ENCODE measurements at places on chromosomes 3 and 15. TPM values are rescaled to one million over a fixed set of nuclear protein-coding genes. Genes with fewer than 3 reads are reported as not detected.

GRCh38 chr15:80578871-80579270 lies 116.2 kb upstream of the ABHD17C start:
- no peak for DNase-seq

Gene GOLGB1
- total RNA-seq, result 45.8 TPM

Gene NDN
- 35.5 TPM for total RNA-seq

- no peak for DNase-seq
Observed at GRCh38 chr3:172625404-172625803, 85.5 kb downstream of the NCEH1 start.

Gene DPPA2
- total RNA-seq, result not detected

Gene VIPR1
- total RNA-seq, result 2.2 TPM

Gene SH2D7
- not detected for total RNA-seq

DNA sequence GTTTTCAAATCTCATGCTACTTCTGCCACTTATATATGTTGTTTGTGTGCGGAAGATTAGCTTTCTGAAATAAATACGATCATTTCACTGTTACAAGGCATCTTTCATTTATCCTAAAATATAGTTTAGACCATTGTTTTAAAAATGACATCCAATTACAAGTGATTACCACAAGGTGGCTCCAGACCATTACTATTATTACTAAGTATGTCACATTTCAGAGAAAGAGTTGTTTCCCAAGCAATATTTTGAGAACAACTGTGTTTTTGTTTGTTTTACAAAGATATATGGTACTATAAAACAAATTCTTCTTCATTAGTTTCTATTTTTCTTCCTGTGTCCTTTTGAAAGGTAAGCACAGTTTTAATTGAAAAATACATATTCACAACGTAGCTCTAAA lies 136.0 kb upstream of the RAP2B start:
- no peak for DNase-seq

DNA sequence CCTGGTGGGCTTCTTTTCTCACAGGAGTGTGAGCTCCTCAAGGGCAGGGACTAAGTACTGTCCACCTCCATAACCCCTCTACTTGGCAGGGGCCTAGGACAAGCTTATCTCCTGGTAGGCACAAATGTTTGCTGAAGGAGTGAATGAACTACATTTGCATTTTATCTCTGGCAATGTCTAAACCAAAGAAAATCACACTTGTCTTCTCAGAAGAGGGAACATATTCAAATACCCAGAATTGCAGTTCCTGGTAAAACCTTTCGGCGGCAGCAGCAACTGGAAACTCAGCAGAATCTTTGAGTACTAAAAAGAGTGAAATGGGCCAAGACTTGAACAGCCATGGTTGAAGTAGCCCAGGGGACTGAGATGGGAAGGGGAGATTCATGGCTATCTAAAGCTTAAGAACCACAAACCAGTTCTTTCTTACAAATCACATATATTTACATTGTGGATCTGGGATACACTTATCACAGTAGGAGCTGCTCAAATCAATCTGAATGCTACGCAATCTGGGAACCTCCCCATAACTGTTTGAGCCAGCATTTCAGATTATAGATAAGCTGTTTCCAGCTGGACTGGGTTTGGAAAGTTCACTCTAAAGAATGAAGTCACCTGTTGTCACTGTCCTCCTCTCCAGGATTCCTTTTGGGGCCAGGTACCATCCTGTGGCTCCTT lies 18.7 kb upstream of the PTPN9 start:
- no peak for DNase-seq

DNA sequence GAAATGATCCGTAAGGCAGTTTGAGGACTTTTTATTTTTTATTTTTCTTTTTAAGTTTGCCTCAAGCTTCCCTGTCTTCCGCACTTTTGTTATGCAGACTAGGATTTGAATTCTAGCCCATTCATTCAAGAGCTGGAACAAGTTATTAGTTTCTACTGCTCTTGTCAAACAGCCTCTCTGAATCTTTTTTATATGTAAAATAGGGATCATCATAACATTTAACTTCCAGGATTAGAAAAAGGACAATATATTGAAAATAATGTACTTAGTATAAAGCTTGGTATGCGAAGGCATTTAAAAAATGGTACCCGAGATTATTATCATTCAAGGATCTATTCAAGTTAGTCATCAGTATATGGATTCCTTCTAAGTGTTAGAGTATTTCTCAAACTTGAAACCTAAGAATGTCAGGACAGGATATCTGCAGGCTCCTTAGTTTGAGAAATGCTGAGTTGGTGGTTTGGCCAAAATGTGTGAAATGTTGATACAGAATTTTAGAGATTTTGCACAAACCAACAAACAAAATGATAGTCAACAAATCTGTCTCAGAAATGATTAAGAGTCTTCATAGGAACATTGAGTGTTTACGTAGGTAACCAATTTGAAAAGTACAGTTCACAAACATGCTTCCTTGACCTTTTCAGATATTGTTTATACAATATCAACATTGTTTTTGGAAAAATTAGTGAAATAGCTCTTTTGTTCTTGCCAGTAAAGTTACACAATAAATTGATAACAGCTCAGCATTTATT lies 40.5 kb upstream of the IGSF10 start:
- no peak for DNase-seq

- no peak for DNase-seq
Observed at GRCh38 chr15:70579766-70580165, 183.6 kb downstream of the UACA start.

GRCh38 chr3:132912416-132912753 lies 125.8 kb upstream of the TMEM108 start:
- no peak for DNase-seq

Gene HMCES
- total RNA-seq, result 34.9 TPM

DNA sequence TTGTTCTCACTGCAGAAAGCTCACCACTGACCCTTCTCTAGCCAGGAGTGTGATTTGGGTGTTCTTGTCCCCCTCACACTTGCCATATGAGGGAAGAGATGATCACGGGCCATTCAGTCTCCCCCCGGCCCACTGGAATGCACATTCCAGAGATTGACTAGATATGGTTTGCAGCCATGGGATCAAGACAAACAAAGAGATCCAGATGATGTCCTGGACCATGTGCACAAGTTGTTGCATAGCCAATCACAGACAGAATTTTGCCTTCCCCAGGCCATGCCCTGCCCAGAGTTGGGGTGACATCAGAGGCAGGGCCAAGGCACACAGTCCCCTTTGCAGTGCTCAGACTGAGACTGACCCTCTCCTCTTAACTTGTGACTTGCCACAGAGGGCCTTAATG lies 14.8 kb downstream of the MUC13 start:
- DNase-seq, result no peak

Gene MST1
- total RNA-seq, result 6.6 TPM

GRCh38 chr15:96851613-96852012 lies 521.1 kb downstream of the NR2F2 start:
- DNase-seq, result no peak

DNA sequence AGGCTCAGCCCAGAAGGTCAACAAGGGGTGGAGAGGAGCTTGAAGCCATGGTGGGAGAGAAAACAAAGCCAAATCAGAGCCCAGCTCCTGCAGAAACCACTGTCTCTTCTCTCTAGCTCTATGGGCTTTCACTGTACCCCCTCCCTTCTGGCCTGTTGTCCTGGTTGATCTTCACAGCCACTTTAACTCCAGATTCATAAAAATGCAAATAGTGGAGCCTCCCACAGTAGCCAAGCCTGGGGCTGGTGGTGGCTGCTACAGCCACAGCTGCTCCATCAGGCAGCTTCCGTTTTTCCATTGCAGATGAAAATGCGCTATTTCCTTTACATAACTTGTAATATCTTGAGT lies 20.7 kb upstream of the CAV3 start:
- DNase-seq, result no peak

Gene LRRC34
- total RNA-seq, result 1.6 TPM

Gene CADPS
- total RNA-seq, result 14.3 TPM

DNA sequence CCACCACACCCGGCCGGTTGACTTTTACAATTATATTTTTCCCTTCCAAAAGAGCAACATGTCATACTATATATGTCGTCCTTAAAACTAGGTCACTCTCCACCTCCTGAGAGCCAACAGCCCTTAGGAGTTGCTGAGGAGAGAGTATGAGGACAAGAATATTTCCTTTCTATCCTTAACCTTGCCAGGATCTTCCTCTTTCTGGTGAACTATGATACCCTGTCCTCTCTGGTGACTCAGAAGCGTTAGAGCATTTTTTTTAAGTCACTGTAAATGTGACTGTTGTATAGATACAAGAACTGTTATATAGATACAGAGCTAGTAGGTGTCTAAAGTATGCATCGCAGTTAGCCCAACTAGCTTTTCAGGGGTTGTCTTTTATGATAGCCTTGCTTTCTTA lies 33.7 kb upstream of the MTHFS start:
- no peak for DNase-seq

Gene HRG
- not detected for total RNA-seq

DNA sequence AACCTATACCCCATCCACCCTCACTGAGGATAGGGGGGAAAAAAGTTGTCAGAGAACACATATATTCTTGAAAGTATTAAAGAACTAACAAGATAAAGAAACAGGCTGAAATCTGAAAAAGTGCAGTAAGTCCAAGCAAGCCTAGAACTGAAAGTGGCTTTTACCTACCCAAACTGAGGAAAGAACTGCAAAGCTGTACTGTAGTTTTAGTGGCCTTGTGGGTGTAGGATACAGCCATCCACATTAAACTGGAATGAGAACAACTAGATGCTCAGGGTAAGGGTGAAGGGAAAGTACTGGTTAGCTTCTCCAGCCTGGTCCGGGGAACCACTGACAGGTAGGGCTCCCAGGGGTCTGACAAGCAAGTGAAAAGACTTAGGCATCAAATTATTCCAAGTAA lies 10.1 kb downstream of the UBP1 start:
- no peak for DNase-seq

DNA sequence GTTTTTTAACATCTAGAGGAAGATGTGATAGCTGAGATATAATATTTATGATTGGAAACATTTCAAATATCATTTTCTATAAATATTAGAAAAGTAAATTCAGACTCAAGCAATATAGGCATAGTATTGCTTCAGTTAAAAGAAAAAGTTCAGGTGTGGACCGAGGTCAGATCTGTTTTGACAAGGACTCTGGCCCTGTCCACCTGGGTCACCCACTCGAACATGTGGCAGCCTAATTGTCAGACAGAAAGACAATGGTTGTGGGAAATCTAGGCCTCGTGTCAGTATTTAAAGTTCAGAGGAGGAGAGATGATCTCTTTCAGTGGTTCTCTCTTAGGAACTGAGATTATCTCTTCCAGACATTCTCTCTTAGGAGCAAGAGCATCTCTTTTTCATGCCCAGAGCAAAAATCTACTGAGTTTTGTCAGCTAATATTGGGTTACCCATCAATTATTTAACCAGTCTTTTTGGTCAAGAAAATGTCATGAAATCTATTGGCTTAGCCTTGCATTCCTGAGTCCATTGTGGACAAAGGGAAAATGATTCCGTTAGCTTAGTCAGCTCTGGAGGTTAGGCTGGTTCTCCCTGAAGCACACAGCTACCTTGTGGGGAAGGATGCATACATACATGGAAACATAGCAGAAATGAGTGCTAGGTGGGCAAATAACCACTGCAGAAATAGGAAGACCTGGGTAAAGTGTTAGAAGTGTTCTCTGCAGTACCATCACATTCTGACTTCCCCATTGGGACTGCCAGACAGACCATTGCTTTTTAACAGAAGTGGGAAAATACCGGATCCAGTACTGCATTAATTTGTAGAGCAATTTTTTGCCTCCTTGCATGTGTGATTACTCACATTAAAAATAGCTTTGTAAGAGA lies 343.3 kb downstream of the GRM7 start:
- DNase-seq, result no peak

GRCh38 chr15:75178938-75179745 lies 22.5 kb upstream of the C15orf39 start:
- DNase-seq, result peak; percentile 13

- DNase-seq, result no peak
Observed at GRCh38 chr3:113117511-113118234, 93.7 kb upstream of the BOC start.

DNA sequence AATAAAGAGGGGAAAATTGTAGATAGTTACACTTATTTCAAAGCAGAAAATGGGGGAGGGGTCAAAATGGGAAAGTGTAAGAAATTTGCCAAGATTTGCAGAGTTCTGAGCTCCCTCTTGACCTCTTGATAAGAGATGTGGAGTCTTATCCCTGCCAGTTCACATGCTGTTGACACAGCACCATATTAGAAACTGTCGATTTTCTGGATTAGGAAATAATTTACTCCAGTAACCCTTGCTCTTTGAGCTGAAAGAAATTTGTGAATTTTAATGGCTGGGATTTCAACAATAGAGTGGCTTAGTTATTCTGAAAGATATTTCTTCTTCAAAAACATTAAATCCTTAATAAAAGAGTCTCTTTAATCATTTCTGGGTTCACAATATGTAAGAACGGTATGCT lies 306.2 kb upstream of the CNTN4 start:
- DNase-seq, result no peak

- no peak for DNase-seq
Observed at GRCh38 chr3:139537361-139537760, 2.2 kb downstream of the RBP1 start.

- peak; percentile 53 for DNase-seq
Observed at GRCh38 chr3:32641356-32641755, 43.6 kb upstream of the CNOT10 start.

DNA sequence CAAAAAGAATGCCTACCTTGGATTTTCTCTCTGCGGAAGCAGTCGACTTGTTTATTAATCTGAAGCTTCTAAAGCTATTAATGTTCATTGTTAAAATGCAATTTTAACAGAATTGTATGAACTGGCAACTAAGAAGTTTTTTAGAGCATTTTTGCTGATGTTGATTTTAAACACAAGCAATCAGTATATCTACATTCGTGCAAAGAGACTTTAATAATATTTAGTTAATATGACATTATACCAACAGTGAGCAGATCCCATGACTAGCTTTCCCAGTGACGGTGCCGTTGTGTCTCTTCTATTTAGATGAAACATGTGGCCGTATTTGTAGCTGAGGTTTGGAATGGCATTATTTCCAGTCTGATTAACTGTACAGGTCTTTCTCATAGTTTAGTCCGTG lies 88.0 kb downstream of the PEX5L start:
- DNase-seq, result no peak

DNA sequence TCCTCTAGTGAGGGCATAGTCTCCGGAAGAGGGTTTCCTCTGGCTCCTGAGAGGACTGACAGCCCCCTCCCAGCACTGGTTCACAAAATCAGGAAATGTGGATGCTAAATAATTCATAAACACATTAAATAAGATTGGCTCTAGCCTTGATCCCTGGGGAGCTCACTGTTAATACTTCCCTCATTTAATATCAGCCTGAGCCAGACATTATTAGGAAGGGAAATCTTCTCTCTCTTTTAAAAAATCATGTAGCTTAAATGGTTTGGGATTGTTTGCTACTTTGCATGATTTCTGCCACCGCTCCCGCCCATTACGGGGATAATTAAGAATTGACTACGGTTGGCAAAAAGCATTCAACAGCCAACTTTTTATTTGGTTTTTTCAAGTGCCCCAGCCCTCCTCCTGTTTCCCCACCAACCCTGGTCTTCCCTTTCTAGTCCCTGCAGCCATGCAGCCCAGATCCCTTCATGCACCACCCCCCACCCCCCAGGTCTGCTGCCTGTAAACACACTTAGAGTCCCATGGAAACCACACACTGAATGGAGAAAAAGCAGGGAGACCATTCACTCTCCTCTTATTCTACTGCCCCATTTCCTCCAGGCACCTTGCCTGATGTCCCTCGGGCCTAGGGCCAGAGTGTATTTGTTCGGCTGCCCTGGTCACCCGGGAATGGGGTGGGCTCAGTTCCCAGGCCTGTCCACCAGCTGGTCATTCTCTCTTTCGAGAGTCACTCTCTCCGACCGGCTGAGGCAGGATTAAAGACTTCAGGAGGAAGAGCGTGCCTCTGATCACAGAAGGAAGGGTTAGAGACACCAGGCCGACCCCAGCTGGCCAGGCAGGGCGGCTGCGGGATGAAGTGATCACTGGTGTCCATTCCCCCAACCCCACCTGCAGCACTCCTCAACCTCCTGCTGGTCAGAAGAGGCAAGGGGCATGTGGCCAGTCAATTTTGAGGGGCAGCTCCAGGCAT lies 45.1 kb downstream of the SEMA5B start:
- DNase-seq, result peak; percentile 62
